ENCODE measurements at places on chromosomes 4 and X.

DNA sequence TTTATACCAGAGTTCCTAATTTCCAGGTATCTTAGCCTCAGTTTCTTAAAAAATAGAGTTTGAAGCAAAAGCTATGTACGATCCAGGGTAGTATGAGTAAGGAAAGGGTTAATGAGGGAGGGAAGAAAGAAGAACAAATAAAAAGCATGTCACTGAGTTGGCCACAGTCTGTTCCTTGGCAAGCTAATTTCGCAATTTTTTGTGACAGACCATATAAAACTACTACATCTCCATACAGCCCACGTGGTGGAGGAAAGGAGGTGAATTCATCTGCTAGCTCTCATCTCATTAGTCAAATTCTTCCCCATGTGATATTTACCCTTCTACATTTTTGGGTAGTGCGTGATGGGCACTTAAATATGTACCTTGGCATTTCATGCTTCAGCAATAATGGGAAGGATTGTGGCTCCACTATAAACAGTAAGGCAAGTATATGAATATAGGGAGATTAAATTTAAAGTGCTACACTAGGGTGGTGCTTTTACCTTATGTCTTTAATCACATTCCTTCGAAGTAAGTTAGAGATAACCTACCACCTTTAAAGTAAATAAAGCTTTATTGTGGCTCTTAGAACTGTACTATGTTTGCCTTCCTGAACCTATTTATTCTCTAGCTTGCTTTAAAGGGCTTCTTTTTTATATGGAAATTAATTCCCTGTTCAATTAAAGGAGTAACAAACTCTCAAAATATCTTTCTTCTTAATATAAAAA, 102.1 kb upstream of the VAMP7 start:
- no peak for DNase-seq

DNA sequence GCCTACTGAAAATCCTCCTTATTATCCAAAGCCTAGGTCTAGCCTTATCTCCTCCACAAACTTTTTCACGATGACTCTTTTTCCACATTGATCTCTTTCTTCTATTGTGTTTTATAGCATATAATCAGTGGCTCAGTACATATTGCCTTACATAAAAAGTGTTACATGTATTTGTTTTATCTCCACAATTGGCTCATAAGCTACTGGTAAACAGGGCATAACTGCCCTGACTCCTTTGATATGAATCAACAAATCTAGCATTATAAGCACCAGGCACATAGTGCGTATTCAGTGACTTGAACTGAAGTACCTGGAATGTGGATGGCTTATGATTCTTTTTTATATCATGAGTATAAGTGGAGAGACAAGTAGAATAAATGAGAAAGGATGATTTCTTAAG, 206.8 kb downstream of the TEX13A start:
- DNase-seq, result no peak

DNA sequence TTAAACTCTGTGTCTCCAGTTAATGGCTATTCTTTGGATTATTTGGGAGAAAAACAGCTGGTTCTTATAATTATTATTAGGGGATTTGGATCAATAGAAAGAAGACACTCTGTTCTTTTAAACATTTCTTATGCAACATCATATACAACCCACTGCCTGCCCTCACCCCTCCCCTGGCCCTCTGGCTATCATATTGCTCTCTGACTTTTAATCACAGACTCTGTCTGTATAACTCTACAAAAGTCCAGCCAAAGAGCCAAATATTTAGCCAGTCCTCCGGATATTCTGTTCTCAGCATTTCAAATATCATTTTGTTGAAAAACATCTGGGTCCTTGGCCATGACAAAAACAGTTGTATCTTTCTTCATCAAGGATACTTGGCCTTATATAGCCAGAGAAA, 19.0 kb upstream of the PACRGL start:
- no peak for DNase-seq

- DNase-seq, result no peak
These were observed 179.9 kb upstream of the PPP3CA start for GRCh38 chr4:101527188-101527587.

DNA sequence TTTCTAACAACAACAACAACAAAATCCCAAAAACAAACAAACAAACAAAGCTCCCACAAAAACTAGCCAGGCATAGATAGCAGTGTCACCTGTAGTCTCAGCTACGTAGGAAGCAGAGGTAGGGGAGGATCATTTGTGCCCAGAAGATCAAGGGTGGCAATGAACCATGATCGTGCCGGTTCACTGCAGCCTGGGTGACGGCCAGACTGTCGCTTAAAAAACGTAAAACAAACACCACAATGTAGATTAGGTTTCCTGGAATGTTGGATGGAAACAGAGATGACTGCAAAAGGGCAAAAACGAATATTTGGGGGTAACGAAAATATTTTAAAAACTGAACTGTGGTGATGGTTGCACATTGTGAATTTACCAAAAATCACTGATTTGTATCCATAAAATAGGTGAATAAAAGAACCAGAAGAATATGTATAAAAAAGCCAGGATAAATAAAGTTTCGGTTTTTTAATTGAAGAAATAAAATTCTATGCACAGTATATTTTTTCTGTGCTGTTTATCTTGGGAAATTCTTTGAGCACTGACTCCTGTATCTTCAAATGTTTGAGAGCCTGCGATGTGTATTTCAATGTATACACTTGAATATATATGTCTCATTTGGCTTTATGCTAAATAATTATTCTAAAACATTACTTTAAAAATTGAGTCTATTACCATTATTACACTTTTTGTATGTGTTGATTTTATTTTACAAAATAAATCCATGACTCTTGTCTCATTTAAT, 1477.0 kb downstream of the PCDH7 start:
- no peak for DNase-seq

DNA sequence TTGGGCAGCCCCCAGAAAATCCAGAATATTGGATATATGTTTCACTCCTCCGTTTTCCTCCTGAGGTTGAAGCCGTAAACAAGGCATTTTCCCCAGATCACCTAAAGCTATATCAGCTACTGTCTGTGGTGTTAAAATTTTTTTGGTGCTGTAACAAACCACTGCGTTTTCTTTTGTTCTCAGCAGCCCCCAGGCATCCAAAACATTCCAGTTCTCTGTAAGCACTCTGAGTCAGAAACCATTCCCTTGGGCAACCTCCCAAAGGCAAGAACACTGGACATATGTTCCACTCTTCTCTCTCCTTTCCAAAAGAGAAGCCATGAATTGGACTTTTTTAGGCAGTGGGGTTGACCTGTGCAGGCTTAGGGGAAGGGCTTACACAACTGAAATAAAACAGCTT, 310.9 kb downstream of the MID1IP1 start:
- no peak for DNase-seq

GRCh38 chr4:108933046-108933445, 170.2 kb upstream of the ETNPPL start:
- no peak for DNase-seq

- DNase-seq, result no peak
These were observed 963.1 kb downstream of the RPA4 start for GRCh38 chrX:97846718-97847237.

GRCh38 chr4:114479595-114479994, 119.0 kb upstream of the UGT8 start:
- DNase-seq, result peak; percentile 1

- no peak for DNase-seq
These were observed 326.5 kb downstream of the ASMT start for GRCh38 chrX:1941321-1941720.

DNA sequence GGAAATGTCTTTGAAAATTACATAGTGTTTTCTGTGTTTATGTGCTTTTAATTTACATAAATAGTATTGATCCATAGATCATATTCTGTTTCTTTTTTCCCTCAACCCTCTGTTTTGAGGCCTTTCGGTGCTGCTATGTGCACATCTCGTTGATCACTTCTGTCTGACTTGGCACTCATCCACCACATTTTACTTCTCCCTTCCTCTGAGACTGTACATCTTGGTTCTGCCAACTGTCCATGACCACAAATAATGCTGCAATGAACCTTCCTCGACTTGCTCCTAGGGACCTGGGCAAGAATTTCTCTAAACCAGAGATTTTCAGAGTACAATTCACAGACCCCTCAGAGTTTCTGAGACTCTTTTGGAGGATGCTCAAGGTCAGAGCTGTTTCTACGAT, 74.4 kb downstream of the RTL5 start:
- no peak for DNase-seq

GRCh38 chr4:158053086-158053485, 119.7 kb downstream of the GASK1B start:
- no peak for DNase-seq

DNA sequence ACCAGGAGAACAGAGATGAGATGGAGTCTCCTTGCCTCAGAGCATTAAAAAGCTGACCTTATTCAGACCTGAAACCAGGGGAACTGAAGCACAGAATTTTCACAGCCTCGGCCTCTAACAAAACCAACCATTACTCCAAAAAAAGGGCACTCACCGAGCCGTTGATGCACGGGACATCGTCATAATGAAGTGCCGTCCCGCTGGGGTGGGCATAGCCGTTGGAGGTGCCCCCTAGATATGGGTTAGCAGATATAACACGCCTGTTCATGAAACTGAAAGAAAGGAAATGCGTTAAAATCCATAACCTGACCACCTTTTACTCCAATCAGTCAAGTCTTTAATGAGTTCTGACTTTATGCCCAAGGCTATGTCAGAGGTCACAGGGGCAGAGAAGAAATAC, 153.6 kb downstream of the AFAP1 start:
- DNase-seq, result no peak

DNA sequence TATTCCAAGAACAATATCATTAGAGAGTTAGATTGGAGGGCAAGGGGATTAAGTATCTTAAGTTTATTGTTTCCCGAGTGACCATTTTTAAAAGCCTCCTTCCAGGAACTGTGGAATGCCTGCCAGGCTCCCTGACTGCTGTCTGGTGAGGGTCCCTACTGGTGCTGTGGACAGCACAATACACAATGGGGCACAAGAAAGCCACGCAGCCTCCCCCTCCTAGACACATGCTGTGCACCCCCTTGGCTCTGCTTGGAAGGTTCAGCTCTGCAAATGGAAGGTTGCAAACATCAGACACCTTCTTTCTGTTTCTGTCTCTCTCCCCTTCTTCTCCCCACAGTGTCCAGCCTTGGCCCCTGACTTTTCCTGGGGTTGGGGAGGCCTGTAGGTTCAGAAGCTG, 153.2 kb downstream of the SHROOM3 start:
- DNase-seq, result no peak

DNA sequence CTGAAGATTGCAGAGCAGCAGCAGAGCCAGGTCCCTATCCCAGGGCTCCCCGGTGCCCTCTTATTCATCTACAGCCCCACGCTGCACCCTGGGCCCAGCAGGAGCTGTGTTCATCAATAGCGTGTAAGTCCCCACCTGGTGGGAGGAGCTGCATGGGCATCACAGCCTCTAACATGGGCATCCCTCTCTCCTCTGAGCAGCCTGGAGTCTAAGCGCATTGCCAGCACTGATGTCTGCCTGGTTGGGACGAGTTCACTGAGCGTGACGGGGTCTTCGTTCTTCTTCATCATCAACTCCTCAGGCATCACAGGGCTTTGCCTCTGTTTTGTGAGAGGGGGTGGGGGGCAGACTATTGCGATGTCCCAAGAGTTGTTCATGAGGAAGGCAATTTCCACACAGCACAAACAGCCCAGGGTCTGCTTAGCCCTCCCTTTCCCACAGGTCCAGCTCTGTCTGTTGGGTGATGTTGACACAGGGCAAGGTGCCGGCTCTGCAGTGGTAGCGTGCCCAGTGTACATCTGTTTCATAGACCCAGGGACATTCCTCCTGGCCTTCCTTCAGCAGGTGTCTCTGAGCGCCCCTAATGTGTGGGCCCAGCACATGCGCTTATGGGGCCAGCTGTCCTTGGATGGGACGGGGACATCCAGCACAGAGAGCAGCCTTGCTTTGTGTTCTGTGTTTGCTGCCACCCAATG, 85.9 kb downstream of the SORCS2 start:
- no peak for DNase-seq

DNA sequence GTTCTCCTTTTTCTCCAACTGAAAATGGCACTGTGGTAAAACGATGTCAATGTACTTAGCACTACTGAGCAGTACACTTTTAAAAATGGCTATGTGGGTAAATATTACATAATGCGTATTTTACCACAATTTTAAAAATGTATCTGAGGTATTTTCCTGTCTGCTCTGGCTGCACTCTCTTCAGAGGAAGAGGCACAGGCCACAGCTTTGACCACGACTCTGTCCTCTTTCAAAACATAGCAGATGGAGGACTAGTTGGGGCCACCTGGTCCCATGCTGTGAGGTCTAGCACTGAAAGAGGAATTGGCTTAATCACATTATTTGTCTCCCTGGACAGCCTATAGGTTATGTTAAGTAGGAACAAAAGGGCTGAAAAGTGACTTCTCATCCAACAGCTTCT, 5.2 kb downstream of the KCNE5 start:
- no peak for DNase-seq

DNA sequence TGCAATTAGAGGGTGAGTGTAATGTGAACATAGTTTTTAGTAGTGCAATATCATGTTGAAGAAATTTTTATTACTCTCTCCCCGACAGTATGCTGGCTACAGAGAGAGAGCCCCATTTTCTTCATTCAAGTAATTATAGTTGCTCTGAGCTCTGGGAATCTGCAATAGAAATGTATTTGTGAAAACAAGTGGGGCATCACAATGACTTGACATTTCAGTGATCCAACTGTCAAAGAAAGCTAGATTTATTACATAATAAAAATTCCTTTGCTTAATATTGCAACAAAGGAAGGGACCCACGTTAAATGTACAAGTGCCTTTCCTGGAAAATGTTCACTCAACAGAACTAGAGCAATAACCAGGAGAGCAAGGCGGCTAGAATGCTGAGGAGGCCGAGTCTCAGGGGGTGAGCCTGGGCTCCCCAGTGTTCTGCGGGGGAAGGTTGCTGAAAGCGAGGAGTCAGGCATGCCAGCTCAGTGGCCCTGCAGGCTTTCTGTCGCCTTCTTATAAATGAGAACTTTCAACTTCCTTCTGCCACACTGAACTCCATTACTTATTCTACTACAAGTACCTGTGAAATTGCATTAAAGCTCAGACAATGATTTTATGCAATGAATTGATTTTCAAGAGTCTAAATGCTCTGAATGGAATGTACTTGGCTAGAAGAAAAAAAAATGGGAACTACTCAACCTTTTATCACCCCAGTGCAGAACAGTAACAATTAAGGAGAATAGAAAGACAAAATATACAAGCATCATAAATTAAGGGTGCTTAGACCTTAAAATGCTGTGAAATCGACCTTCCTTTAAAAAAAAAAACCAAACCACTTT, 476.4 kb downstream of the AFF2 start:
- DNase-seq, result no peak

Measured in NCI-H1092 (cell line).